Stimulated activated CD4-positive, alpha-beta T cell treated with anti-CD3 and anti-CD28 coated beads, Interleukin-1b, Interleukin-23, amount 100 ng/mL, for 4 hours (primary cell): ENCODE measurements at places on chromosomes 6 and 20.

GRCh38 chr6:31162463-31163165 lies 4.2 kb downstream of the TCF19 start:
- DNase-seq: no peak

DNA sequence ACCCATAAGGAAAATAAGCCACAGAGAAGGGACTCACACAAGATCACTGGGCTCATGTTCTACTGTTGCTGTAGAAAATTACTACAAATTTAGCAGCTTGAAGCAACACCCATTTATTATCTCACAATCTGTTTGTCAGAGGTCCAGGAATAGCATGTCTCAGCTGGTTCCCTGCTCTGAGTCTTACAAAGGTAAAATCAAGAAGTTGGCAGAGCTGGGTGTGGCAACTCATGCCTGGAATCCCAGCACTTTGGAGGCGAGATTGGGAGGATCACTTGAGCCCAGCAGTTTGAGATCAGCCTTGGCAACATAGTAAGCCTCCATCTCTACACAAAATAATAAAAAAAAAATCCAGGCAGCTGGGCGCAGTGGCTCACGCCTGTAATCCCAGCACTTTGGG lies 28.5 kb upstream of the ZNF831 start:
- DNase-seq: no peak

DNA sequence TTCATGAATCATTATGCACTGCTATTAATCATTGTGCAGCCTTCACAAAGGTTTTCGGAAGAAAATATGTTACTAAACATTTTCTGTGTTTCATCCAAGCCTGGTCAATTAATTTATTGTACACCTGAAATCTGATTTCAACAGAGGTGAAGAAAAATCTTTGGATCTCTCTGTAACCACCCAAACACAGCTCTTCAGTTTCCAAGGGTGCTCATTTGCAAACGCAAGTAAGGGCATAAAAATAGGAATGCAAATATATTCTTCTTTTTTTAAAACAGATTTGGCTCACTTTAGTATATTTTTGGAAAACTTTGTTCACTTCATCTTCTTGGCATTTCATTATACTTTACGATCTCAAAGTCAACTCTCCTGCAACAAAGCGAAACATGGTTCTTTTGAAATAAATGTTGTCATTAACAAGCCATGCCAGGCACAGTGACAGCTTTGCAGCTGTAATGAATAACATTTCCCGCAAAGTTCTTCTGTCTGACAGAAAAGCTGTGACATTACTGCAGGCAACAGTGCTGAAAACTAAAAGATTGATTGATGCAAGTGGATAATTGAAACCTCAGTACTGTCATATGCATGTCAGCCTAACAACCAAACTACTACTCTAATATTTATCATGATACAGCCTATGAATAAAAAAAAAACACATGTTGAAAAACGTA lies 348.3 kb downstream of the FRK start:
- no peak for DNase-seq

GRCh38 chr20:48652961-48653705 lies 174.7 kb downstream of the PREX1 start:
- no peak for DNase-seq

GRCh38 chr6:112701201-112701600 lies 354.1 kb downstream of the RFPL4B start:
- no peak for DNase-seq

GRCh38 chr6:23269436-23269835 lies 700.1 kb downstream of the HDGFL1 start:
- no peak for DNase-seq

GRCh38 chr6:111727802-111728201 lies 122.1 kb upstream of the TRAF3IP2 start:
- no peak for DNase-seq

- no peak for DNase-seq
These were observed 414.0 kb downstream of the MAFB start for GRCh38 chr20:40274912-40275533.

DNA sequence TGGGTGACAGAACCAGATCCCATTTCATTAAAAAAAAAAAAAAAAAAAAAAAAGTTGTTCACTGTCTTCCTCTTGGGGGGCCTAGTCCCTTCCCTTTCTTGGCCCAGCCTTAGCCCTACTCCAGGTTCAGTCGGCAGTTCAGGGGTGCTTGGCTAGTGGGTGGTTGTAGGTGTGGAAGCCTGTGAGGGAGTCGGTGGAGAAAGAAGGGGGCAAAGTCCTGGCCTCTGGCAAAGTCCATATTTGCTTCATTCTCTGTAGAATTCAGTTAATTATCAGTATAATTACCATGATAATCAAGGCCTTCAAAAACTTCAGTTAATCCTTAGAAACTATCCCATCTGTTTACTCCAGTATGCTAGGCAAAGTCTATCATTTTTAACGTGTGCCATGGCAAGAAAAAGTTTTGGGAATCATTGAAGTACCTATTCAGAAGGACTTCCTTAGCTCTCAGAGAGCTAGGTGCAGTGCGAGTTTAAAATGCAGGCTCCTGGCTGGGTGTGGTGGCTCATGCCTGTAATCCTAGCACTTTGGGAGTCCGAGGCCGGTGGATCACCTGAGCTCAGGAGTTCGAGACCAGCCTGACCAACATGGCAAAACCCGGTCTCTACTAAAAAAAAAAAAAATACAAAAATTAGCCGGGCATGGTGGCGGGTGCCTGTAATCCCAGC lies 205.7 kb upstream of the ARG1 start:
- no peak for DNase-seq

DNA sequence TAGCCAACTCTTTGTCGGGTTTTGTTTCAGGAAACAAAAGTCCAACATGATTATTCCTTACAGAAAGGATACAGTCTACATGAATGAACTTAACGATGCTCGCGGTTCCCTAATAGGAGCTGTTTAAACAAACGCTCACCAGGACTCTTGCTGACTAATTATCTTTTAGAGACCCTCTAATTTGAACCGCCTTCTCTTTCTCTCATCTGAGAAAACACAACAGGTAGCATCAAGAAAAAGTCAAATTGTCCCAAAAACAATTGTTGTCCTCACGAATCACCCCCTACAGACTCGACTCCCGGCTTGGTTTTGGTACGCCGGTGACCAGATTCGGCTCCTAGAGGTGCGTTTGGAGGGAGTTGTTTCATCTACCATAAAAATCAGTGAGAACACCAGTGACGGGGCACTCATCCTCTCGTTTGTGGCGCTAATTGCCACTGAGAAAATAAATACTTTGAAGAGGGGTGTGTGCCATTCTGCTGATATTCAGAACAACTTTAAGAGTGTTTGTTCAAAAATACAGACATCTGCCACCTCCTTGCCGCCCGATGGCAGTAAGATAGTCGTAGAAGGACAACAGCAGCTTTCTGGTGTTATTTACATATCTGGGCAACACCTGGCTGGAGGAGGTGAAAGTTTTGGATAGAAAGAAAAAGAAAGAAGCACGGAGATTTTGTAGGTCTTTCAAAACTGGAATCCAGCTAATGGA lies 1.1 kb upstream of the SIM1 start:
- DNase-seq: no peak

GRCh38 chr6:170203212-170203611 lies 87.7 kb downstream of the DLL1 start:
- DNase-seq: no peak

- DNase-seq: no peak
These were observed 30.1 kb downstream of the CDYL start for GRCh38 chr6:4806337-4806725.

DNA sequence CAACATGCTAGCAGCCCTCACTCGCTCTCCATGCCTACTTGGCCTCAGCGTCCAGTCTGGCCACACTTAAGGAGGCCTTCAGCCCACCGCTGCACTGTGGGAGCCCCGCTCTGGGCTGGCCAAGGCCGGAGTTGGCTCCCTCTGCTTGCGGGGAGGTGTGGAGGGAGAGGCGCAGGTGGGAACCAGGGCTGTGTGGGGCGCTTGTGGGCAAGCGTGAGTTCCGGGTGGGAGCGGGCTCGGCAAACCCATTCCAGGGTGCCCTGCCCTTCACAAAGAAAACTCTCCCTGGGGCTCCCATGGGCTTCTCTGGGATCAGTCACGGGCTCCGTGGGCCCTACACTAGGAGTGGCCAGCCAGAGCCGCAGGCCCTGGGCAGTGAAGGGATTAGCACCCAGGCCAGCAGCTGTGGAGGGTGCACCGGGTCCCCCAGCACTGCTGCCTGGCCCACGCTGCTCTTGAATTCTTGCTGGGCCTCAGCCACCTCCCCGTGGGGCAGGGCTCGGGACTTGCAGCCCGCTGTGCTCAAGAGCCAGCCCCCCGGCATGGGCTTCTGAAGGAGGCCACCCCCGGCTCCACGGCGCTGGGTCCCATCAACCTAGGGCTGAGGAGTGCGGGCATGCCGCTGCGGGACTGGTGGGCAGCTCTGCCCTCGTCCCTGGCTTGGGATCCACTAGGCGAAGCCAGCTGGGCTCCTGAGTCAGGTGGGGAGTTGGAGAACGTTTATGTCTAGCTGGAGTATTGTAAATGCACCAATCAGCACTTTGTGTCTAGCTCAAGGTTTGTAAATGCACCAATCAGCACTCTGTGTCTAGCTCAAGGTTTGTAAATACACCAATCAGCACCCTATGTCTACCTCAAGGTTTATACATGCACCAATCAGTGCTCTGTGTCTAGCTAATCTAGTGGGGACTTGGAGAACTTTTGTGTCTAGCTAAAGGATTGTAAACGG lies 273.6 kb upstream of the SULF2 start:
- no peak for DNase-seq

DNA sequence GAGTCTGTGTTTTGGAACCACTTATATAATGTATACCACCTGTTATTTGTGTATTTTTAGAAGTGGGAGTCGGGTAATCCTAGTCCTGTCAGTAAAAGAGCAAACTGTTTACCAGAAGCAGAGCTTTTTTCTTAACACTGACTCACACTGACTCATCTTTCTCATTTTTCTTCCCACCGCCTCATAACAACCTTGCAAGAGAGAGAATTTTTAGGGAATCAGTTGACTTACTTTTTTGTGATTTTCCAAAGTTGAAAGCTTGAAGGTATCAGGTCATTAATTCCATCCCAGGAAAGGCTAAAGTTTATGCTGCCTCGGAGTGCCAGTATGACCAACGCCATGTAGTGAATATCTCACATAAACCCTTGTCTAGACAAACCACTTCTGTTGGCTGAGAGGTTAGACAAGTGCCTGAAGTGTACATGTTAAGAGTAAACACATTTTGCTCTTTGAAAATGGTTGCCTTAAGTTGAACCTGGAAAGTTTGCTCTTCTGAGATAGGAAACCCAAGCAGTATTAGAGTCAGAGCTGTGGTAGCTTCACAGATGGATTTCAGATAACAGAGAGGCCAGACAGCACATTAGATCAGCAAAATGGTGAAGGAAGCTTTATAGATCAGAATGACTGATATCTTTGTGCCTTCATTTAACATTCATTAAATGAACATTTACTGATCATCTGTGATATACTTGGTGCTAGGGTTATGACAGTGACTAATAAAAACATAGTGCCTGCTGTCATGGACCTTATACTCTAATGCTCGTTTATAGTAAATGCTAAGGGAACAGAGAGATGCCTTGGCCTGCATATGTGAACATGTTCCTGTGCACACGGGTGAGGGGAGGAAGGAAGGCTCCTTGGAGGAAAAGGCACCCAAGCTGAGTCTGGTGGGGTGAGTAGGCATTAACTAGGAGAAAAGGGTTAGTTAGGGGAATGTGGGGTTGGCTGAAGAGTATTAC lies 29.1 kb upstream of the PKIG start:
- DNase-seq: no peak

GRCh38 chr6:33993653-33994471 lies 152.0 kb downstream of the GRM4 start:
- DNase-seq: no peak

GRCh38 chr6:41455410-41455809 lies 90.8 kb upstream of the FOXP4 start:
- no peak for DNase-seq

DNA sequence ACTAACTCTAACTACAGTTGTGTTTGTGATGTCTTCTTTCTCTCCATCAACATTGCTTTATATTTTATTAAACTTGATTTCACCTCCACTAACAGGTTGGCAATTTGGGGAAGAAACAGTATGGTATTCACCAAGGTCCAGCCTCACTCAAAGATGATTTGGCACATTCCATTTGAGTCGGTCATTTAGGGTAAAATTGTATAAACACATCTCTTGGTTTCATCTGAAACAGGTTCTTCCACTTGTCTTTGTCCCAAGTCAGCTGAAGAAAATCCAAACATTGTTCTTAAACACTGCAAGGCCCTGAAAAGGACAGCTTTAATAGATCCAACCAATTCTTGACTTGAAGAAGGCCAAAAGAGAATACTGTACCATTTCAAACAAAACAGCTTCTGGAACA lies 104.9 kb upstream of the NT5E start:
- DNase-seq: no peak

GRCh38 chr6:105514306-105514705 lies 111.4 kb upstream of the PREP start:
- no peak for DNase-seq

GRCh38 chr6:148735989-148736388 lies 10.8 kb upstream of the UST start:
- DNase-seq: no peak

DNA sequence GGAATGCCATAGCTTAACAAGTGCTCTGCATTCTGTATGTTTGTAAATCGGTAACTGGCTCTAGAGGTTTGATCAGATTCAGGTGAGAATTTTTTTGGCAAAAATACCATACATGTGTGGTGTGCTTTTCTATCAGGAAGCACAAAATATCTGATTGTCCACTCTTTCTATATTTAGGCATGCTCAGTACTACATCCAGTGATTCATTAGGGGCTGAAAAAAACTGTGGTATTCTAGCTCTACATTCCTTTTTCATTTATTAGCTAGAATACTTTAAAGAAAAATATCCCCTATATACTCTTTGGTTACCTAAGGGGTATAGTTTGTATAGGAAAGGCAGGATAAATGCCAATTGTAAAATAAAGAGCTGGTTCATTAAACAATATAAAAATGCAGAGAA lies 10.6 kb upstream of the ELOVL2 start:
- DNase-seq: no peak

DNA sequence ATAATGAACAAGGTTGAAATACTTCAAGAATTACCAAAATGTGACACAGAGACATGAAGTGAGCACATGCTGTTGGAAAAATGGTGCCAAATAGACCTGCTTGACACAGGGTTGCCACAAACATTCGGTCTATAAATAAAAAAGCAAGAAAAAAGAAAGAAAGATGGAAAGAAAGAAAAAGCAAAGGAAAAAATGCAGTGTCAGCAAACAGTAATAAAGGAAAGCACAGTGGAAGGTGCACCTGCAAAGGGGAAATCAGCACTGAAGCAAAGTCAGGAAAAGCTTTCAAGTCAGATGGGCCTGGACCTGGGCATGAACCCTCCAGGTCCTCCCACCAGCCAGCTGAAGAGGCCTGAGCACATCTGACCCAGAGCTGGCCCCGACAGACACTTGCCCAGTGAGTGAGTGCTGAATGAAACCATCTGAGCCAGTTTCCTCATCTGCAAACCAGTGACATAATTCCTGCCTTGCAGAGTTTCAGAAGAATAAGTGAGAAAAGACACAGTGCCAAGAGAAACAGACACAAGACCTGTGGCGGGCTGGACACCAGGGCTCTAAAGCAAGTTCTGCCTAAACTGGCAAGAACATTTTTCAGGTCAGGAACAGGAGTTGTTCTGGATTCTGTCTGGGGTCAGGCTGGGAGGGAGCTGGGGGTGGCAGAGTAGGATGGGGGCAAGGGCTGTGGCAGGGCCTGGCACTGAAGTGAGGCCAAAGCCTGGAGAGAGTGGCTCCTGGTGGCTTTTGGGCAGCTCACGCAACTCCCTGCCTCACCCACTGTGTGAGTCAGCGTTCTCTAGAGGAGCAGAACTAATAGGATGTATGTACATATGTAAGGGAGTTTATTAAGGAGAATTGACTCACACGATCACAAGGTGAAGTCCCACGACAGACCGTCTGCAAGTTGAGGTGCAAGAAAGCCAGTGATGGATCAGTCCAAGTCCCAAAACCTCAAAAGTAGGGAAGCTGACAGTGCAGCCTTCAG lies 23.9 kb upstream of the MICB start:
- DNase-seq: no peak

- DNase-seq: no peak
These were observed 51.5 kb downstream of the DSTN start for GRCh38 chr20:17621229-17621968.
